ENCODE measurements at places on chromosomes 2 and 18.

DNA sequence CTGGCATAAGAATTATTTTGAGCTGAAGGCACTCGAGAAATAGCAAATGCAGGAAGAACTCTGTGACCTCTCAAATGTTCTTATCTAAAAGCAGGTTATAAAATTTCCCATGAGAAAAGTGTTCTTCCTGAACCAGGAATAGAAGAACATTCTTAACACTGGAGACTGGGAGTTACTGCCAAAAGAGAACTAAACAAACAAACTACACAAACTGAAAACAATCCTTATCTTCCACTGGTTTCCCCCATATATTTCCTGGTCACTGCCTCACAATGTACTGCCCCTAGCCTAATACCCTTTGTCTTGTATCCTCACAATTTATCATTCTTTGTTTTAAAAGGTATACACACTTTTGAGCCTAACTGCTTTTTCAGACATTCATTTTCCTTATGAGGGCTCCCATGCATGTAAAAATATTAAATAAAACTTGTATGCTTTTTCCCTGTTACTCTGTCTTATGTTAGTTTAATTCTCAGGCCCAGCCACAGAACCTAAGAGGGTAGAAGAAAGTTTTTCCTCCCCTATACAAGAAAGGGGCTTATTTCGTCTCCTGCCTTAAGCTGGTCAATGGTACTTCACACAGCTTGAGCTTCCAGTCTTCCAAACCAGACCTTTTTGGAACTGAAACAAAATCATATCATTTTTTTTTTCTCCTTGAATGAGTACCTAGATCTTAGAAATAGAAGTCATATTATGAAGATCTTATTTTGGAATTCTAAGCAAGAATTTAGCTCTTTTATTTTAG is 110.6 kb downstream of the MSTN start:
- no peak for DNase-seq

GRCh38 chr2:150878356-150878755 is 383.3 kb downstream of the RBM43 start:
- no peak for DNase-seq

DNA sequence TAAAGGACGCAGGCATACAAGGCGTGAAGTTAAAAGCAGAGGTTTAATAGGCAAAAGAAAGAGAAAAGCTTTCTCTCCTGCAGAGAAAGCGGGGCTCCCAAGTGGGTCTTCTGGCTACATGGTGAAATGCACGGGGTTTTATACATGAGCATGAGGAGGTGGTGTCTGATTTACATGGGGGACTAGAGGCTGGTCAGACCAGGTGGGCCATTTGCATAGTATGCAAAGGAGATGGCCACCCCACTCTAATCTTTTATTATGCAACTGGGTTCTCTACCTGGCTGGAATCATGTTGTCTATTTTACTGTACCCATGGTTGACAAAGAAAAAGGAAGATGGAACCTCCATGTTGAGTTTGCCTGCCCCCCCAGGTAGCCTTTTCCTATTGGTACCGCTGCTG is 356.2 kb downstream of the KCNJ3 start:
- DNase-seq, result no peak

DNA sequence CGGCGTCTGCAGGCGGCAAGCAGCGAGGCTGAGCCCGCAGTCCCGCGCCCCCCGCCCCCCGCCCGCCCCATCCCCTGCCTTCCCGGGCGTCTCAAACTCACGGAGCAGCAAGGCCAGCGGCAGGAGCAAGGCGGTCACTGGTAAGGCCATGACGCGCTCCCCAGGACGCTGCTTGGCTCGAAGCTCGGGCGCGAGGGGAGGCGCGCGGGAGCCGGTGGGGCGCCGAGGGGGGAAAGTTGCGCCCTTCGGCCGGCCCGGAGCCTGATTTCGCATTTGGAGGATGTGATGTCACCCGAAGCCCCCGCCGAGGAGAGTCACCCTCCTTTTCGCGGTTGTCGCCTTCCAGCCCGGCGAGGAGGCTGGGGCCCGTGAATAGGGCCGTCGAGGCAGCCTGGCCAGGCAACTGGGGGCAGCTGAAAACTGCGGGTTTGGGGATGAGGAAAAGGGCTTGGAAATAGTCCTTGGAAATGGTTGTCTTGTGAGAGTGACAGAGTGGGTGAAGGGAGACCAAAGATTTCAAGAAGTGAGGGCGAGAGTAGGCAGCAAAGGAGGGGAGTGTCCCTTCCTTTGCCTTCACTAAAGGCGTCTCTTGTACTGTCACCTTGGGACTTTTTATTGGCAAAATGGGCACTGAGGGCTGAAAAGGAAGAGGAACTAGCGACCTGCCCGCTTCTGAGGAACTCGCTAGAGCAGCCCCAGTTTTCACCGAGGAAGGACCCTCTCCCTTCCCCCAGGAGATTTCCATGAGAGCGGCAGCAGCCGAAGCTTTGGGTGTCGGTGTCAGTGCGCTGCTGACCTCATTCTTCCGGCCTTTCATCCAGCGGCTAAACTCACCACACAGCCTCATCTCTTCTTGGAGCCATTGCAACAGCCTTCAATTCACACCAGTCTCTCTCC is at the start of gene CD8A:
Gene CD8A, minus strand, starts transcription at position 238 of the 897 bp plus-strand sequence. Its CDS starts 88 bp downstream, at position 150.
- DNase-seq, result no peak

- no peak for DNase-seq
Measured at GRCh38 chr2:136014411-136014810, 29.0 kb upstream of the DARS1 start.

DNA sequence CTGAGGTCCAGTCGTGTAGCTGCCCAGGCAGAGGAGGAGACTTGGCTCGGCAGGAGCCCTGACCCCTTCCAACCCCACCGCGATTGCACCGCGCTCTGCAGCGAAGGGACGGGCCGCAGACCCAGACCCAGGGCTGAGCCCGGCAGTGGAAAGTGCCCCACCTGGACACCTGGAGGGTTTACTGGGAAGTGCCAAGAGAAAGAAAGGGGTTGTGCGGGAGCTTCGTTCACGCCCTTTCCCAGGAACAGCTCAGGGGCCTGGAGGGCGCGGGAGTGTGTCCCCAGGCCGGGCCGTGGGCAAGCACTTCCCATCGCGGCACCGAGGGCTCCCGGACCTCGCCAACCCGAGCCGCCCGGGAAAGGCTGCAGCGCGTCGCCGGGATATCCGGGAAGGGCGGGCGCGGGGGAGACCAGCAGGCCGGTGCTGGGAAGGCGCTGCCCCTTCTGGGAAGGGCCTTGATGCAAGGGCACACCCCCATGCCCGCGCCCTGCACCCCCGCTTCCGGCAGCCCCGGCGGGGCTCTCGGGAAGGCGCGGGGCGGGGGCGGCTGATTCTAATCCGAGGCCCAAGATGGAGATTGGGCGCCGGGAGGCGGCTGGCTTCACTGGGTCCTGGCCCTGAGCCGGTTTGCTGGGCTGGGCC is 36.1 kb upstream of the MRPL33 start:
- DNase-seq, result peak; percentile 84

- DNase-seq, result no peak
Measured at GRCh38 chr2:144190908-144191605, 328.9 kb downstream of the ZEB2 start.

DNA sequence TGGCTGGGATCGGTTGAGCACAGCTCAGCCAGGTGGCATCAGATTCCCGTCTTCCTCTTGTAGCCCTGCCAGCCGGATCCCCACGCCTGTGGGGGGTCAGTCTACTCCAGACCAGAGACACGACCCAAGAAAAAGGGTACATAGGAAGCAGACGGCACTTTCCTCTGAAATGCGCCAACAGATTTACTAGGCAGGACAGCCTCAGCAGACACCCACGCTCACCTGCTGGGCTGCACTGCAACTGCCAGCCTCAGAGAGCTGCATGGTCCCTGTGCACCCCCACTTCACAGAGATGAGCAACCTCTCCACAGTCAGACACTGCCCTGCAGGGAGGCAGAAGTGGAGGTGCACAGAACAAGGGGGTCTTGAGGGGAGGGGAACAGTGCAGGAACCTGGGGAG is 75.7 kb upstream of the OTOS start:
- DNase-seq, result no peak

- no peak for DNase-seq
Measured at GRCh38 chr2:1561811-1562421, 148.7 kb downstream of the TPO start.

DNA sequence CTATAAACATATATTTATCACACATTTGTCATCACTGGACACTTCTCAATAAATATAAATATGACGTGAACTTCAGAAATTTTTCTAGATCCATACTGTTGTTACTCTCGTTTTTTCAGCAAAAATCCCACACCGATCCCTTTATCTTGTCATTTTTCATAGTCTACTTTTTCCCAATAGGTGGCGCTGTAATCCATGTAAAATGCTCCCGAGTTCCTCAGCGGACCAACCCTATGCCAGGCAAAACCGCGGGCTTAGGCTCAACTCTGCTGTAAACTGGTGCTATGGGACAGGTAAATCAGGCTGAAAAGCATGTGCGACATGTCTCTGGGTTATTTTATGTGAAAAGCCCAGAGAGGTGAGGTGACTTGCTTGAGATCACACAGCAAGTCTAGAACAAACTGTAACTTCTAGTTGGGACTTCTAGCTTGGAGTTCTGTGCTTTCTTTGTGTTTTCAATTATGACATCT is 104.0 kb downstream of the COBLL1 start:
- DNase-seq, result peak; percentile 54

DNA sequence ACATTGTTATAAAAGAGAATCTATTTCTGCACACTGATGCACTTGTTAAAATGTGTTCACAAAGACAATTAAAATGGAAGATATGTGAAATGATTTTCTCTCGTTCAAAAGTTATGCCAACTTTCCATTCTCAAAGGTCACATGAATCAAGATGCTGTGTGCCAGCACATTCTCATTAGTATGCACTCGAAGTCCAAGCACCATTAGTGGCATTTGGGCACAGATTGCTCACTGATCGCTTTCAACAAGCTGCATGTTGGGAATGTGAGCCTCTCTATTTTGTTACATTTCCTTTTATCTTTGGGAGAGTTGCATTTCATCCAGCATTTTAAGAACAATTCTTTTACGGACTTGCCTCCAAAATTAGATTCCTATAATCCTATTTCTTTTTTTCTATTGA is 398.9 kb downstream of the FBXO15 start:
- no peak for DNase-seq

- DNase-seq, result no peak
Measured at GRCh38 chr2:7071916-7072556, 154.8 kb downstream of the RNF144A start.

DNA sequence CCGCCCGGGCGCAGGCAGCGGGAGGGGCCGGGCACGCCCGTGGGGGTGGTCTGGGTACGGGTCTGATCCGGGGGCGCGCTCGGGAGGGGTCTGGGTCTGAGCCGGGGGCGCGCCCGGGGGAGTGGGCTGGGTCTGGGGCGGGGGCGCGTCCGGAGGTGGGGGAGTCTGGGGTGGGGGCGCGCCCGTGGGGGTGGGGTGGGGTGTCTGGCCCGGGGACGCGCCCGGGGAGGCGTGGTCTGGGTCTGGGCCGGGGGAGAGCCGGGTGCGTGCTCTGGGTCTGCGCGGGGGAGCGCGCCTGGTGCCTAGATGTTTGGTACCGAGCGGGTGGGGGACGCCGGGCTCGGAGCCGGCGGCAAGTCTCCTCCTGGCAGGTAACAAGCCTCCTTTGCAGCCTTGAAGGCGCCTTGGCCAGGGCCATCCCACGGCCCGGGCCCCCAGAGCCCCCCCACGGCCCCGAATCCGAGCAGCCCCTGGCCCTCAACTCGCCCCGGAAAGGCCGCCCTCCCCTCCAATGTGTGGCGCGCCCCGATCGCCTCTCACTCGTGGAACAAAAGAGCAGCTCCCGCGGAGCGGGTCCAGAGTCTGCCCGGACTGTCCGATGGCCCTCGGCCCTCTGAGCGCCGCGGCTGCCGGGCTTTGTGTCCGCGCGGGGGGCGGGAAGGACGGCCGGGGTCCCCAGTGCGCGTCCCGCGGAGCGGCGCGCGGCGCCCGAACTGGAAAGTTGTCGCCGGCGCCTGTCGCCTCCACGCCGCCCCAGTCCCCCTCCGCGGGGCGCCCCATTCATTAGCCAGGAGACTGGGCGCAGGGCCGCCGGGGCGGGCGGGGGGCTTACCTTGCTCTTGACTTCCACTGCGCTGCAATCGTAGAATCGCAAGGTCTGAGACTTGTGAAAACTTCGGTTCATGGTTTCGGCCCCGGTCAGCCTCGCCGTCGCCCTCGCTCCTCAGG is 595 bp downstream of the PARD6G start:
- peak; percentile 28 for DNase-seq

GRCh38 chr2:17793296-17793695 is 23.0 kb upstream of the MSGN1 start:
- DNase-seq, result no peak

GRCh38 chr2:176291809-176292283 is 22.6 kb downstream of the MTX2 start:
- no peak for DNase-seq

- DNase-seq, result no peak
Measured at GRCh38 chr2:107543793-107544192, 282.9 kb upstream of the RGPD4 start.

Data from heart right ventricle (tissue), 16 donors.